Hematopoietic multipotent progenitor cell treated with erythropoietin and hydrocortisone succinate and interleukin-3 and kit ligand, for 6 days (in vitro differentiated cells): ENCODE measurements at places on chromosomes 16 and 17.

- DNase-seq = no peak
Observed at GRCh38 chr17:79907217-79907715, 68.0 kb upstream of the CBX4 start.

DNA sequence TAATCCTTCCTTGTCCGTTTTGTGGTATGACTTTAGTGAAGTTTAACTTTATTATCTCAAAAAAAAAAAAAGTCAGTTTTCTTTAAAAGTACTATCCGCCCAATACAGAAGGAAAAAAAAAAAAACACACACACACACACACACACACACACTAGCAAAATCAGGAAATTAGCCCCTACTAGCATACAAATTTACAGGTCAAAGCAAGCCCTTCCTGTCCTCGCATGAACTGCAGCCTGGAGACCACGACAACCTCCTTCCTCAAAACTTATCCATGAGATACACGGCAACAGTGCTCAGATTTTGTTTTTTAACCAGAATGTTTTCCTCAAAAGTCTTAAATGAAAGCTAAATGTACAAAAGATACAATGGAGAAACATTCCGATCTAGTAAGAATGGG is 16.2 kb downstream of the NCOR1 start:
- peak; percentile 60 for DNase-seq

DNA sequence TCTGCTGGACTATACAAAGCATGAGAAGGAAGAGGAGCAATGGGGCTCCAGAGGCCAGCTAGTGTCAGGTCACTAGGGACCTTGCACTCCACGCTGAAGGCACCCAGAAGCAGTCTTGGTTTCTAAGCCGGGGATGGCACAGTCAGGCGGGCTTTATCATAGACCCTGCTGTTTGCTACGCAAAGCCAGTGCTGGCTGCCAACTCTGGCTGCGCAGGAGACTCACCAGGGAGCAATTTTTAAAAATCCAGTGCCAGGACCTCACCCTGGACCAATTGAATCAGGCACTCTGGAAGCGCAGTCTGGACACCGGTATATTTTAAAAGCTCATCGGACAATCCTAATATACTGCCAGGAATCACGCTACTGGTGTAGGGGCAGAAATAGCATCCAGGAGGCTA is 368.5 kb upstream of the XYLT1 start:
- no peak for DNase-seq

DNA sequence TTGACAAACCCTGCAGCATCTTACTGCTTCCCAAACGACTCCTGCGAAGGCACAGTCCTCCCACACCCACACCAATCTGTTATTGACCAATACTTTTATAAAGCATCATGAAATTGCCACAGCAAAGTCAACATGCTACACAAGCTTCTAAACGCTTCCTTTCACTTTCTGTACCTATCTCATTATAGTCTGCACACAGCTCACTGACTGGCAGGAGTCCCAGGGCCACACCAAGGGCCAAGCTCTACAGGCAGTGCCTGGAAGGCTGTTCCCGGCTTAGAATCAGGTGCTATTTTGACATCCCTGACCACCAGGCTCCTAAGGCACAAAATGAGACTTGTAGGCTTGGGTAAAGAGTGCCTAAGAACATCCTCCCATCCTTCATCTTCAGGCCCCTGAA is 39.5 kb downstream of the USP7 start:
- no peak for DNase-seq

- DNase-seq = peak; percentile 55
Observed at GRCh38 chr17:58783380-58783779, 27.7 kb downstream of the PPM1E start.

- DNase-seq = no peak
Observed at GRCh38 chr16:29806099-29806579, at the start of gene MAZ. Gene MAZ, plus strand, starts transcription at chr16:29806529. Its CDS starts 173 bp downstream, at chr16:29806702.

- no peak for DNase-seq
Observed at GRCh38 chr16:29256501-29256981, 150.0 kb downstream of the NPIPB11 start.

GRCh38 chr16:31141489-31142108 is 6.1 kb upstream of the PRSS8 start:
- peak; percentile 39 for DNase-seq

- no peak for DNase-seq
Observed at GRCh38 chr16:69407702-69408323, 16.6 kb upstream of the CYB5B start.

GRCh38 chr16:68698091-68698490 is 39.0 kb upstream of the CDH1 start:
- no peak for DNase-seq

- DNase-seq = no peak
Observed at GRCh38 chr17:50034498-50035364, 21.2 kb upstream of the ITGA3 start.

- DNase-seq = no peak
Observed at GRCh38 chr17:47605011-47605410, 44.7 kb upstream of the KPNB1 start.

DNA sequence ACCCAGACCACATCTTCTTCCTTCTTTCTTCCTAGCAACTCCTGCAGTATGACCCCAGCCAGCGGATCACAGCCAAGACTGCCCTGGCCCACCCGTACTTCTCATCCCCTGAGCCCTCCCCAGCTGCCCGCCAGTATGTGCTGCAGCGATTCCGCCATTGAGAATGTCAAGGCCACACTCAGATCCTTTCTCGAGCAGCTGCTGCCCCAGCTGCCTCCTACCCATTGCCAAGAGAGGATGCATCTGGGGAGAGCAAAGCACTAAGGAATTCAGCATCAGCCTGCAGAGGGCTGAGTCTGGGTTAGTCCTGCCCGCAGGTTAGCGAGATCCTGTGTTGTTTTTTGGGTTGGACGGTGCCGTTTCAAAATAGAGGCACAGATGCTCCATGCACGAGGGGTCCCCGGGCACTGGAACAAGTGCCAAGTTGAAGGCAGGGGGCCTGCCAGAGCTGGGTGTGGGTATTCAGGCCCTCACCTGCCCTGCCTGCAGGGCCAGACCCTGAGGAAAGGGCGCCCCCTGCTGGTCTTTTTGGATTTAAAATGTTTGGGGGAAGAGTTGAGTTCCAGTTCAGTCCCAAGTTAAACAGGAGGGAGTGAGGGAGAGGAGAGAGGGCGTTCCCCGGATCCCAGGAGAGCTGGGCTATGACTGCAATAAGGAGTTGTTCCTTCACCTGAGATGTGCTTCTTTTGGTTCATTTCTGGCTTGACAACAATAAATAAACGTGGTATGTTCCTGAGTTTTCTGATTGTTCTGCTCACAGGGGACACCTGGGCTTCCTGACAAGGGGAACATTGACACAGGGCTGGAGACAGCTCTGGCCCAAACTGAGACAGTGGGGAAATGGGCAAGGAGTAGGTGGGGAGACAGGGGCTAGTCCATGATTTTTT is 4.9 kb downstream of the CDK3 start:
- peak; percentile 88 for DNase-seq

DNA sequence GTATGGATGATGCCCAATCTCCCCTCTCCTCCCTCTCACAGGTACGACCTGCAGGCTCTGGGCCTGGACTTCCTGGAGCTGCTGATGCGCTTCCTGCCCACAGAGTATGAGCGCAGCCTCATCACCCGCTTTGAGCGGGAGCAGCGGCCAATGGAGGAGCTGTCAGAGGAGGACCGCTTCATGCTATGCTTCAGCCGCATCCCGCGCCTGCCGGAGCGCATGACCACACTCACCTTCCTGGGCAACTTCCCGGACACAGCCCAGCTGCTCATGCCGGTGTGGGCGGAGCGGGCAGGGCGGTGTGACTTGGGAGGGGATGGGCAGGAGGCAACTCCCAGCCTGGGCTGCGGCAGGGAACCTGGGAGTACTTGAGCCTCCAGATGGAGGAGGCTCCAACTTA is 18.1 kb downstream of the SPATA32 start:
- no peak for DNase-seq

GRCh38 chr17:34883106-34884000 is 77.9 kb downstream of the CCT6B start:
- no peak for DNase-seq

DNA sequence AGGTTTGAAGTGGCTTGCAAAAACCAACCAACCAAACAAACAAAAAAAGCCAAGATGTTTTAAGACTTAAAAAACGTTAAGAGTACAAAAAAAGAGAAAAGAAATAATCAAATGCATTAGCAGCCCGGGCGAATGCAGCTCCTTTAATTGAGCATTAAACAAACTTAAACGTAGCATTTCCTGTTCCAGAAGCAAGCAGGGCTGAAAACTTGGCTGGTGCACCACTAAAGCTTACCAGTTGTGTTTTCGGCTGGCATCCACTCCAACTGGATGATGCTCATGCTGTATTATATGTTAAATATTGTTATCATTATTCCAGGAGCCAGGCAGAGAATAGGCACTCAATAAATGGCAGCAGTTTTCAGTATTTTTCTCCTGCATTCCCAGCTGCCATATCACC is 45.1 kb downstream of the IRX6 start:
- DNase-seq = no peak

GRCh38 chr16:66103211-66103610 is 263.3 kb upstream of the CDH5 start:
- DNase-seq = no peak

- no peak for DNase-seq
Observed at GRCh38 chr16:61969077-61969382, 67.2 kb downstream of the CDH8 start.

DNA sequence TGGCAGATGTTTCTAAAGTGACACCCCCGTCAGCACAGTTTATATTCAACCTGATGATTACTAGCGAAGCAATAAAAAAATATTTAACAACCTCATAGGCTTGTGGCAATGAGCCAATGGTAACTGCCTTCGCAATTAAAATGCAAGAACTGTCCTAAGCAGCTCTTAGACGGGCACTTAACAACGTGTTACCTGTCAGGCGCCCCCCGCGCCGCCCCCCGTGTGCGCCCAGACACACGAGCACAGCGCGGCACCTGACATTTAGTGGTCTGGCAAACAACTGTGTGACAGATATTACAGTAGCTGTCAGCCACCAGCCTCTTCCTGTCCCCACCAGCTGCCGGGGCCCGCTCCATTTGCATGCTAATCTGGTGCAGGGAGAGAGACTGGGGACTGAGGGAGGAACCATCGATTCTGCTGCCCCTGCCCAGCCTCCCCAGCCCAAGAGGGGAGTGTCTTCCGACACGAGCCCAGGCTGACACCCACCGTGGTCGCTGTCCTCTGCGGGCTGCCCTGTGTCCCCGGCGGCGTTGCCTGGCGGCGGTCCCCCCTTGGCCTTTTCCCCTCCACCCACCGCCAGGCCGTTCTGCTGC is 12.7 kb downstream of the NDUFAF8 start:
- DNase-seq = no peak

GRCh38 chr17:27339198-27339835 is 45.4 kb downstream of the WSB1 start:
- no peak for DNase-seq

DNA sequence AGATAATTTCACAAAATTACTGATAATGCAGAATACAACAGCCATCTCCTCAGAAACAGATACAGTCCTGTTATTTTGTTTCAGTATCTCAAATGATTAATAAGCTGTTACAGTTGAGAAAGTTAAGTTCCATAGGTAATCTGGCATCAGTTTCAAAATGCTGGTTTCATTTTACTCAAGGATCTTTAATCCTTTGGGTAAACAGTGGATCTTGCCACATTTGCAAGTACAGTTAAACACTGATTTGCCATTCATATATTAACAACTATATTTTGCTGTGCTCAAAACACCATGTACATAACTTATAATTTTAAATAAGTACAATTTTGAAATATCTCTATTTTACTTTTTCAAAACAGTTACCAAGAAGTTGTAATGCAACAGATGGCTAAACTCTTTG is 31.2 kb downstream of the RPGRIP1L start:
- no peak for DNase-seq

GRCh38 chr16:82792693-82793092 is 165.9 kb downstream of the CDH13 start:
- DNase-seq = no peak

DNA sequence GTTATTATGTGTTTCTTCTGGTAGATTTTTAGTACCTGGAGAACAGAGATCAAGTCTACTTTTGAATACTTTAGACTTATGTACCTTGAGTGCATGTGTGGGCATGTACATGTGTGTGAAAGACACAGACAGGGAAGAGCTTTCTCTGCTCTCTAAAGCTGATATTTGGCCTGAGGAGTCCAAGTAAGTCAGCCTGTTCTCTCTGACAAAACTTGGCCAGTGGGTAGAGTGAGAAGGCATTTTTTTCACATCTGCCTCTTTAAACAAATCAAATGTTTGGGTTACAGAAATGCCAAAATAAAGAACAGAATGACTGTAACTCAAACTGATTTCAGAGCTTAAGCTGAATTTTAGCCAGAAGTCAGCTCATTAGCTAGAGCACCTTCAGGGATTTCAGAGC is 309.7 kb upstream of the DYNLRB2 start:
- no peak for DNase-seq

- DNase-seq = no peak
Observed at GRCh38 chr17:43767053-43767712, 8.6 kb upstream of the SOST start.

- no peak for DNase-seq
Observed at GRCh38 chr17:61454381-61455323, 2.4 kb downstream of the TBX4 start.

GRCh38 chr17:80393961-80394360 is 21.0 kb upstream of the ENDOV start:
- DNase-seq = no peak

DNA sequence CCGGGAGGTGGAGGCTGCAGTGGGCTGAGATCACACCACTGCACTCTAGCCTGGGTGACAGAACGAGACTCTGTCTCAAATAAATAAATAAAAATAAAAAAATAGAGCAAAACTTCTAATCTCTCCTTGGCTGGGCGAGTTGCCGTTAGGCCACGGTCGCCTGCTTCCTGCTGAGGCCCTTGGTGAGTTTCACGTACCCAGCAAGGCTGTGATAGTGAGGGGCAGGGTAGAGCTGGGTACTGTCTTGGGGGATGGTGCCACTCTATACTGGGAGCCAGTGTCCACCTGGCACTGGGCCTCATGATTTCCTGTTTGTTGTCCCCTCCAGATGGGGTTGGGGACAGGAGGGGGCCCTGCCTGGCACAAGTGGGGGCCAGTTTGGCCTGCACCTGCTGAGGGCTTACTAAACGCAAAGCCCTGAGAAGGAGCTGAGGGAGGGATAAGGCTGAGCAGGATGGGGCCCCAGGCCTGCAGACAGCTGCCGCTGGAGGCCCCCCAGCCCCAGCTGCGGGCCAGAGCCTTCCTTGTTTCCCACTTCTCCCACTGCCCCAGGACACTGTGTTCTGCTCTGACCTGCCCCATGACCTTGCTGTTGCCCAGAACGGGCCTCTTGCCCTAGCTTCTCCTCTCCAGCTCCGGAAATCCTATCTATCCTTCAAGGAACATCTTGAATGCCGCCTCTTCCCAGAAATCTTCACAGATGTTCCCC is 25.4 kb downstream of the GJD3 start:
- peak; percentile 69 for DNase-seq

GRCh38 chr17:18138065-18138749 is 29.7 kb downstream of the MYO15A start:
- DNase-seq = no peak

DNA sequence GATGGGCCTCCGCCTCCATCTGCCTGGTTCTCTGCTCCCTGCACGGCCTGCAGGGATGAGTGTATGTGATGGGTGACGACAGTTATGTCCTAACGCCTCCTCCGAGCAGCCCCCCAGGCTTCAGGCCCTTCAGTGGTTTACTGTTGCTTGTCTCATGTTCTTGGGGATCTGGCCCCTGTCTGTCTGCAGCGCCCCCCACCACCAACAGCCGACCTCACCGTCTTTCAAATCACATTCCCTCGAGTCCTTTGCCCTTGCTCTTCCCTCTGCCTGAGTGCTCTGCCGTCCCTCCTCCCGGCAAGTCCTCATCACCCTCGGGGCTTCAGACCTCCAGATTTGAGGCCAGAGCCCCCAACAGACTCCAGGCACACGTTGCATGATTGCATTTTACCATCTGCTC is 18.2 kb downstream of the METTL22 start:
- DNase-seq = no peak

- DNase-seq = no peak
Observed at GRCh38 chr17:62871291-62871690, 63.2 kb upstream of the MARCHF10 start.
